Fibroblast of villous mesenchyme (primary cell): ENCODE measurements at places on chromosomes 3 and 15.
A peak's percentile ranks its signal among the peaks of the same experiment; 100 is the strongest.

DNA sequence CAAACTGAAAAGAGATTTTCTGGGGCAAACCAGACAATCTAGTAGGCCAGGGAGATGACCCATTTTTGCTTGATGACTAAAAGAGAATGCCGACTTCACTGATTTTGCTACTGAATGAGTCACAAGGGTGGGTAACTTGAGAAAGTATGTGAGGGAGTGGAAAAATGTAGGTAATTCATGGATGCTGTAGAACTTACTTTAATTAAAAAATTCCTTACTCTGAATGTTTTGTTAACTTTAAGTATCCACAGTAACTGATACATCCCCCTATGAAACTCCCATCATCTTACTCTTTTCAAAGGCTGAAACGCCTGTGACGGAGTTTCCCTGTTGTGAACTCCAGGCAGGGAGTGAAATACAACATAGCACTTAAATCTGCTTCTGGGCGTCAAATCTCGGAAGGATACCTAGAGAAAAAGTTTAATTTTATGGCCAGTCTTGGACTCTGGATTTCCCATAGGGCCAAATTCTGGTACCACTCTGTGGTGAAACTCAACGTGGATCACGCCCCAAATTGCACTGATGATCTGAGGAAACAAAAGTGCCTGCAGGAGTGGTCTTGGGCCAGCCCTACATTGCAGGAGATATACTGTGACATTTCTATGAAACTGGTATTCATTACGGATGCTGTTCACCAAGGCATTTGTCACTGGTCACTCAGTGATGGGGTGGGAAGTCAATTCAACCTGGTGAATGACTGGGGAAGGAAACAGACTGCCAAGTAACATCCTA is 24.0 kb downstream of the GOLIM4 start:
- DNase-seq, result peak; percentile 58

- no peak for DNase-seq
Observed at GRCh38 chr15:37941779-37942178, 7.3 kb downstream of the TMCO5A start.

DNA sequence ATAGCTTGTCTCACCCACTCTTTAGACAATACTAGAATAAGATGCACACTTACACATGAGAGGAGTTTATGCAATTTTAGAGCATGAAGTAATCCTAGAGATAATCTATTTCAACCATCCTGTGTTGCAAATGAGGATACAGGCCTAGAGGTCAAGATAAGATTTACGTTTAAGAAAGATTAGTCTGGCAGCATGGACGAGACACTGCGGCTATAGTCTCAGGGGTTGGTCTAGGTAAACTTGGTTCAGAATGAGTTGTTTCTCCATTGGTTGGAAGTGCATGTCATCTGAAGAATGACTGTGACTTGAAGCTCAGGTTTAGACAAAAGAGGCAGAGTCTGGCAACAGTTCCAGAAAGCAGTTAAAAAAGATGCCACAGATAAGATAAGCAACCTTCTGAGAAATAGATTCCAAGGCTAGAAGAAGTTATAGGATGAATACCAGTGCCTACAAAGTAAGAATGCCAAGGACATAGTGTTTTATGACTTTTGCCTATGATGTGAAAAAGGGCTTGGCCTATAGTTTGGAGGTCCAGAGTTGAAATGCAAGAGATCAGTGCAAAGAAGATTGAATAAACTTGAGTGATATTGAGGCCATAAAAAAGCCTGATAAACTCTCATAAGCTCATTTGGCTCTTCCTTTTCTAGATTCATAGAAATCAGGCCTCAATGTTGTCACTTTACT is 631.0 kb downstream of the SQOR start:
- no peak for DNase-seq

DNA sequence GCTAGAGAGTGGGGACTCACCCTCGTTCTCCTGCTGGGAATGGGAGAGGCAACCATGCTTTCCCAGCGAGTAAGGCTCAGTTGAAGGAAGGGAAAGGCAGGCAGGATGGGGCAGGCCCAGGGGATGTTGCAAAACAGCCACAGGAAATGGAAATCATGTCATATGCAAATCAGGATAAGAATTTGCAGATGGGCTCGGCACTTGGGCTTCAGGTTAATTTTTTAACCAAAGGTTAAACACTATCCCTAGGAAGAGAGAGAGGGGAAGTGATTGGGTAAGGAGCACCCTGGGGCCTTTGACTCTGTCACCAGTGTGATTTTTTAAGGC is 14.6 kb upstream of the PLA2G4E start:
- peak; percentile 8 for DNase-seq

DNA sequence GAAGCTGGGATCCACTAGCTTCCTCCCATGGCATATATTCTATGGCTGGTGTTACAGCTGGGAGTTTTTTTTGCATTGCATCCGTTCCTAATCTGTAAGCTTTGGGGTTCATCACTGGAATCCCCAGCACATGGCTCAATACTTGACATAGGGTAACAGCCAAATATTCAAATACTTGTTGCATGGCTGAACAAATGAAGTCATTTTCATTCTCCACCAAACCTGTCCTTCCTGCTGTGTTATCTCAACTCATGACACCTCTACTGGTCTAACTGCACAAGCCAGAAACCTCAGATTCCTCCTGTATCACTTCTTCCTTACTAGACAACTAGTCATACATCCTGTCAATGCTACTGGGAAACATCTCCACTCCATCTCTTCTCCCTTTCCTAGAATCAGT is 43.4 kb downstream of the ST3GAL6 start:
- DNase-seq, result no peak

DNA sequence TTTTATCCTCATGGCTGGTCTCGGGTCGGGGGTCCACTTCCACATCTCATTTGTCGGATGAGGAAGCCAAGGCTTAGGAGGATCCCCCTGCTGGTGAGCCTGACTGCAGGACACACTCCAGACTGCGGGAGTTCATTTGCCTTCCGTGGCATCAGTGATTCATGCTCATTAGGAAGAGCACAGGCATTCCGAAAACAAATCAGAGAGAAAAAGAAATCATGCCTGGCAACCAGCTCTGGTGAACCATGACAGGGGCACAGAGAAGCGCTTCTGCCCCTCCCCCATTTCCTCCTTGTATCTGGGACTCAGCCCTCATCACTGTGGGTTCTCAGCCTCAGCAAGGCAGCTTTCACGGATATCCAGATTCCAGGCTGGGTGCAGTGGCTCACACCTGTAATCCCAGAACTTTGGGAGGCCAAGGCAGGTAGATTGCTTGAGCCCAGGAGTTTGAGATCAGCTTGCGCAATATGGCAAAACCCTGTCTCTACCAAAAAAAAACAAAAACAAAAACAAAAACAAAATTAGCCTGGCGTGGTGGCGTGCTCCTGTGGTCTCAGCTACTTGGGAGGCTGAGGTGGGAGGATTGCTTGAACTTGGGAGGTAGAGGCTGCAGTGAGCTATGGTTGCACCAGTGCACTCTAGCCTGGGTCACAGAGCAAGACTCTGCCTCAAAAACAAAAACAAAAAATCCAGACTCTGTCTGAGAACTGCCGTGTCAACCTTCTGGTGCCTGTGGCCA is 28.4 kb downstream of the IRAK2 start:
- peak; percentile 68 for DNase-seq

DNA sequence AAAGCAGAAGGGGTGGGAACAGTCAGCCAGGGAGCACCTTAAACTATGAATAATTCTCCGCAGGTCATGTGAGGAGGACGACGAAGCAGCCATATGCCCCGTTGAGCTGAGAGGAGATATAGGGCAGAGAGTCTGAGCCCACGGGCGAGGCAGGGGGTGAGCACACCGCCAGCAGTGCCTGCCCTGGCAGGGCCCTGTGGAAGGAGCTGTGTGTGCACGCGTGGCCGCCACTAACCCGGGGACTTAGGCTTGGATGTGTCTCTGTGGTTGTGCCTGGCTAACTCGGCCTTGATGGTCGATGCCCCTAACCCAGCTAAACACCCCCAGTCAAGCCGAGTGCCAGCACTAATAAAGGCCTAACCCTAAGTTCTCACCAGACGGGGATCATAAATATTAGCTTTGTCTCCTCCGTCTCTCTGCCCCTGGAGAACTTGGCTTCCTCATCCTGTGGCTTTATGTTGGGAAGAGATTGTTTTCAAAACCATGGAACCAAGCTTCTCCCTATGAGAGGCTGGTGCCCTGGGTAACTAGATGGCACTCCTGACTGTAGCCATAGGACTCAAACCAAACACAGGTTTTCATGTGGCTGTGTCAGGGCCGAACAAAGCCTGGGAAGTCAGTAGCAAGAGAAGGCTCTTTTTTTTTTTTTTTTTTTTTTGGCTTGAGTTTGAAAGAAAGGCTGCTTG is 45.4 kb downstream of the CCK start:
- no peak for DNase-seq

DNA sequence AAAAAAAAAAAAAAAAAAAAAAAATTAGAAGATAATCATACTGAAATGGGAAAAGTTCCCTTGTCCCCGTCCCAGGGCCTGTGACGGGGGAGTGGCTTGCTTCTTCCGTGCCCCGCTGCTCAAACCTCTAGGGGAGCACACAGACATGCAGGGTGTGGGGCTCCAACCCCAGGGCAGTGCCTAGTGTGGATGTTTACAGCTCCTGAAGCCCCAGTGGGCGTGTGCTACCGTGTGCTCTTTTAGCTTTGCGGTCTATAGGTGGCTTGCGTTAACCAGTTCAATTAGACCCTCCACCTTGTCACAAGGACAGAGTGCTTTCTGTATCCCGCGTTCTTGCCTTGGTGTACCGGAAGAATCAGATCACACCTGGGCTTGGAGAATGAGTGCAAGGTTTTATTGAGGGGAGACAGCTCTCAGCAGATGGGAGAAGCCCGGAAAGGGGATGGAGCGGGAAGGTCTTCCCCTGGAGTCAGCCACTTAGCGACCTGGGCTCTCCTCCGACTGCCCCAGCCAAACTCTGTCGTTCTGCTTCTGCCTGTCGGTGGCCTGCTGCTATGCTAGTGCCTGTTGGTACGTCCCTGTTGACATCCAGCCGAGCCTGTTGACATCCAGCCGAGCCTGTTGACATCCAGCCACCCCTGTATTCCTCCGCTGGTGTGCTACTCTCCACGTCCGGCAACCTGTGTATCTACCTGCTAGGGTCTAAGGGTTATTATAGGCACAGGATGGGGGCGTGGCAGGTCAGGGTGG is 569.8 kb downstream of the VGLL3 start:
- no peak for DNase-seq

- no peak for DNase-seq
Observed at GRCh38 chr15:90903733-90904536, 833 bp downstream of the MAN2A2 start.

- no peak for DNase-seq
Observed at GRCh38 chr3:66603151-66603611, 102.4 kb upstream of the LRIG1 start.

- DNase-seq, result peak; percentile 20
Observed at GRCh38 chr3:69930564-69930963, 69.0 kb upstream of the SAMMSON start.

- DNase-seq, result no peak
Observed at GRCh38 chr3:46943237-46944187, 33.0 kb downstream of the CCDC12 start.

GRCh38 chr3:132246212-132246611 is 71.0 kb upstream of the ACP3 start:
- no peak for DNase-seq

GRCh38 chr15:27527490-27528067 is 556.6 kb downstream of the GABRG3 start:
- DNase-seq, result no peak

GRCh38 chr3:154217671-154218070 is 96.5 kb downstream of the ARHGEF26 start:
- no peak for DNase-seq

GRCh38 chr3:55723653-55724406 is 236.7 kb upstream of the WNT5A start:
- no peak for DNase-seq

GRCh38 chr3:59284926-59285325 is 235.1 kb upstream of the CFAP20DC start:
- DNase-seq, result no peak

DNA sequence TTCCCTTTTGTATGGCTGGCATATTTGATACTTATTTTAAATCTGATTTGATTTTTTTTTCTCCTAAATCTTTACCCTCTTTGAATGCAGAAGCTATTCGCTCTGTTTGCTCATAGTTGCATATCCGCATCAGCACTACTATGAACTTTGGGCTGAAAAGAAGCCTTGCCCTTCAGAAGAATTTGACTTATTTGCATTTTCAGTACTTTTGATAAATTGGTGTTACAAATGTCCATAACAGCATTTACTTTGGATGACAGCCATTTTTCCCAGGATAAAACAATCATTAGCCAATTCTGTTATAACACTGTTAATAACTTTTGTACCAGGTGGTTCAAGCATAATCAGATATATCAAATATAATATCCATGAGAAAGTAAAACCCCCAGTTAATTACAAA is 129.5 kb downstream of the PLCL2 start:
- DNase-seq, result no peak

- DNase-seq, result no peak
Observed at GRCh38 chr3:11825301-11825700, 21.4 kb downstream of the TAMM41 start.

- peak; percentile 61 for DNase-seq
Observed at GRCh38 chr3:71875461-71875947, 90.6 kb upstream of the PROK2 start.

GRCh38 chr3:108406661-108407206 is 103.7 kb downstream of the MYH15 start:
- DNase-seq, result peak; percentile 64

GRCh38 chr3:182969277-182969676 is 11.1 kb downstream of the DCUN1D1 start:
- peak; percentile 56 for DNase-seq

- DNase-seq, result peak; percentile 43
Observed at GRCh38 chr15:66253418-66254088, at the start of gene MEGF11. MEGF11 (minus strand) TSS chr15:66253750; CDS start chr15:66128403, 125,347 bp downstream.

DNA sequence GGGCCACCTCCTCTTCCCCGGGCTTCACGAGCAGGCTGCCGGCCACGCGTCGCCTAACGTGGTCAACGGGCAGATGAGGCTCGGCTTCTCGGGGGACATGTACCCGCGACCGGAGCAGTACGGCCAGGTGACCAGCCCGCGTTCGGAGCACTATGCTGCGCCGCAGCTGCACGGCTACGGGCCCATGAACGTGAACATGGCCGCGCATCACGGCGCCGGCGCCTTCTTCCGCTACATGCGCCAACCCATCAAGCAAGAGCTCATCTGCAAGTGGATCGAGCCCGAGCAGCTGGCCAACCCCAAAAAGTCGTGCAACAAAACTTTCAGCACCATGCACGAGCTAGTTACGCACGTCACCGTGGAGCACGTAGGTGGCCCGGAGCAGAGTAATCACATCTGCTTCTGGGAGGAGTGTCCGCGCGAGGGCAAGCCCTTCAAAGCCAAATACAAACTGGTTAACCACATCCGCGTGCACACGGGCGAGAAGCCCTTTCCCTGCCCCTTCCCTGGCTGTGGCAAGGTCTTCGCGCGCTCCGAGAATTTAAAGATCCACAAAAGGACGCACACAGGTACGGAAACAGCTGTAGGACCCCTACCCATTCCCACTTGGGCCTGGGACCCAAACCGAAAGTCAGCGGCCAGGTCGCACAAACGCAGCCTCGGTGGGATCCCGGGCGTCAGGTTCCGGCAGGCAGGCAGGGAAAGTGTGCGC is 1.5 kb downstream of the ZIC1 start:
- DNase-seq, result no peak

DNA sequence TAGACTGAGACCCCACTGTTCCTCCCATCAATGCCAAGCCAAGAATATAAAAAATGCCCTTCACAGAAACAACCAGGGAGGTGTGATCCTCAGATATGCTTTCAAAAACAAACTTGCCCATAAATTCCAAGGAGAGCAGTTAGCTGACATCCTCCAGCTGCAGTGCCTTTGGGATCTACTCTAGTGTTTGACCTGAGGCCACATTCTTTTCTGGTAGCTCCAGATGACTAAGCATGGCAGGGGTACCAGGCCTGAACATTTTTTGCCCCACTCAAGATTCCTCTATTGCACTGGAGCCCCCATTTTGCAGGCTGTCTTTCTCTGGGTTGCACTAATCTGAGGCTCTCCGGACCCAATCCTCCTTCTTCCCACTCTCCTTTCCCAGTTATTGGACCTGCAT is 27.9 kb upstream of the ACP3 start:
- DNase-seq, result peak; percentile 56
